BJ (cell line): ENCODE measurements at places on chromosomes 12 and 14.

DNA sequence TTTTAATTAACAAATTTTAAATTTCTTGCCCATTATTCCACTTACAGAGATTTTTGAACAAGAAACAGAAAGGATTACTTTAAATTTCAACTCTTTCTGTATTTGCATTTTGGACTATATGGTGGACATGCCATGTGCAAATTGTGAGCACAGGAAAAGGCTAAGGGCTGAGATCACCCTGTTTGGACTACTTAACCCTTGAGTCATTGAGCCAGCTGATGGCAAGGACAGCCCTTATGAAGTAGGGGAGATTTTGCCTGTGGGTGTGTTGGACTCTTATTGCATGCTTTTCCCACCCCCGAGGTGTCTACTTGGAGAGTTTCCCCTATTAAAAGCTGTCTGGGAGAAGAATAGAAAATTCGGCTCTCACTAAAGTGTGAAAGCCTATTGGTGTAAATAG lies 17.2 kb downstream of the DERA start:
- peak; percentile 37 for DNase-seq

GRCh38 chr12:4276524-4277204 lies 3.1 kb downstream of the CCND2 start:
- peak; percentile 11 for DNase-seq

DNA sequence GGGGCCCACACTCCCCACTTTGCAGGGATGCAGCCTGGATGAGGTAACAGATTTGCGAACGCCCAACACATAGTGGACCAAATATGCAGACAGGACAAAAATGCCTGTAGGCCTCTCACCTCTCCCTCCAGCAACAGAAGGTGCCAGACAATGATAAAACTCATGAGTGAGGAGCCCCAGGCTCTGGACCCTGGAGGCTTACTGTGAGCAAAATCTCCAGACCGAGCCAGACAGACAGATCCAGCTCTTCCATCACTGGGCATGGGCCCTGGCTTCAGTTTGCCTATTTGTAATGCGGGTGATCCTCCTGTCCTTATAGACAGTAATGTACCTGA lies 42.3 kb downstream of the IRF2BPL start:
- no peak for DNase-seq

DNA sequence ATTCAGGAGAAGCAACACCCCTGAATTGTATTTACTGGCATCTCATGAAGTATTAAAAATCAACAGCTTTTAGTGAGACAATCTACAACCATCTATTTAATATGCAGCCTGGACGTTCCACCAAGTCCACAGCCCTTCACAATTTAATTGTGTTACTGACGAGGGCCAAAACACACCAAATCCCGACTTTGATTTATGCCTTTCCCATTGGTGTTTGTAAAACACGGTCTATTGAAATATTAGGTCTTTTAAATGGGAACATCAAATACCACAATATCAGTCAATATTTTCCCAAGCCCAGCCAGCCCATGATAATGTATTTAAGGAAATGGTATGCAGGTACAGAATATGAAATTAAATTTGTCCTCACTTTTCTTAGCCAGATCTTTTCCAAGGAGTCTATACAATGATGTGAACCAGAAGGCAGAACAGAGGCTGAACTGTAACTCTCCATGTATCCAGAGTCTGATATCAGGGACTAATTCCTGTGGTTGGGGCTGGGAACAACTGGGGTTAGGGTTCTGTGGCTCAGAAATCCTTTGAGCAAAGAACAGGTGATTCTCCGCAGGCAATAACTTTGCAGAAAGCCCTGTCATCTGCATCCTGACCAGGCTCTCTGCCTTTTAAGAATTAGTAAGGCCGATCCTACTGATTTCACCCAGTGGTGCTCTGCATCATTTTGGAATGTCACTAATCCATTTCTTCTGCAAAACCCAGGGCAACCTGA lies 179.3 kb upstream of the GZMB start:
- no peak for DNase-seq

GRCh38 chr12:56803750-56804149 lies 40.6 kb downstream of the HSD17B6 start:
- DNase-seq = no peak

- DNase-seq = peak; percentile 86
Measured at GRCh38 chr12:65525491-65526141, 247.1 kb downstream of the MSRB3 start.

DNA sequence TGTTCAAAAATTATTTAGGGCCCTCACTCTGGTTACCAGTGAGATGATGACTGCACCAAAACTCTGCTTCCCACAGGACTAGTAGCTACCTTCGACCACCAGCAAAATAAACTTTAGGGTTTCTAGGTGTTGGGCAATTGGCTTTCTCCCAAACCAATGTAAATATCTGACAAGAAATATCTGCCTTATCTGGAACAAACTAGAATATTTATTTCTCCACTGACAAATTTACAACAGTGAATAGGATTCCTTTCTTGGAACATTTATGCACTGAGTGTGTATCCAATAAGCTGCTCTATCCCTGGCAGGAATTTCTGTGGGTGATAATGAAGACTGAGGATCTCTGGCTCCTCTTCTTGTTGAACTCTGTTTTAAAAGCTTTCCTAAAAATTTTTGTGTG lies 148.6 kb downstream of the SLC6A15 start:
- no peak for DNase-seq

DNA sequence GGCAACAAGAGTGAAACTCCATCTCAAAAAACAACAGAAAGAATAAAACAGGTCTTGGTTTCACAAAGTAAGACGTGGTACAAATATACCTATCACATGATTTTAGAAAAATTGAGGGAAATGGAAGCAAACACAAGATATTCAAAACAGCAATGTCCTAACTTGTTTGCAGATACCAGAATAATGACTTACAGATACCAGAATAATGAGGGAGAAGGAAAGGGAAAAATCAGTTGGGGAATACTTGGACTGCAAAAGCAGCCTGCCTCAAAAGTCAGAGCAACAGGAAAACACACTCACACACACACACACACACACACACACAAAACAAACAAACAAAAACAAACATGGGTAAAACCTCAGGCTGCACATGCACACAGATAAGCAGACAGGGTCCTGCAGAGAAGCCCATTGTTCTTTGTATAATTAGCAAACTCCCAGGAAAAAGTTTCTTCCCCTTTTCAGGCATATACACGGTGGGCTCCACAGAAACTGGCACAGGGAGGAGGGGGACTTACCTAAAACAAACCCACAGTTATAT lies 65.7 kb upstream of the CAPRIN2 start:
- no peak for DNase-seq

- no peak for DNase-seq
Measured at GRCh38 chr12:124545508-124546418, 21.6 kb downstream of the NCOR2 start.

DNA sequence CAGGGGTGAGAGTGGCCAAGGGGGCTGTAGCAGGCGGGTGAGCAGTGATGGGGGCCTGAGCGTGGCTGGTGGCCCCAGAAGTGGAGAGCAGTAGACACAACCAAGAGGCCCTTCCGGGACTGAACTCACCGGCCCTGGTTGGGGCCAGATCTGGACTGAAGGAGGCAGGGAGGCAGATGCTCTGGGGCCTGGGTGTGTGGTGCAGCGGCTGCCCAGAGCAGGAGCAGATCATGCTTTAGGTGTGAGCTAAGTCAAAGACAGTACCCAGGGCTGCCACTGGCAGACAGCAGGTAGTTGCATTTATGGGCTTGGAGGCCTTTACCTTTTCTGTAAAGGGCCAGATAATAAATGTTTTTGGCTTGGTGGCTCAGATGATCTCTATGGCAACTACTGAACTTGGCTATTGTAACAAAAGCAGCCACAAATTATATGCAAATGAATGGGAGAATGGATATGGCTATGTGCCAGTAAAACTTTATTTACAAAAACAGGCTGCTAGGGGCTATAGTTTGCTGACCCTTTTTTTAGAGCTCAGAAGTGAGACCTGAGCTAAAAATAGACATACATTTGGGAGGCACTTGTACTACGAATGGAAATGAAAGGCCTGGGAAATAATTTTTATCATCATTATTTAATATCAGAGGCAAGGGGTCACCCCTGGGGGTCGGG lies 25.6 kb downstream of the SETD1B start:
- DNase-seq = no peak
